SJSA1 (cell line): ENCODE measurements at places on chromosomes 2 and 18. TPM values are rescaled to one million over a fixed set of nuclear protein-coding genes. Genes with fewer than 3 reads are reported as not detected.

Gene CCT7
- total RNA-seq, result 570 and 815 TPM in 2 replicates

Gene SMC6
- total RNA-seq, result 35.8 and 52.2 TPM in 2 replicates

Gene FBXO36
- total RNA-seq, result 3.8 and 4.6 TPM in 2 replicates

Gene RAB27B
- total RNA-seq, result 0.88 and 1.1 TPM in 2 replicates

Gene AQP4
- not detected in 2 replicates for total RNA-seq

Gene FAM161A
- 1.3 and 2.5 TPM in 2 replicates for total RNA-seq

Gene TRIM43B
- total RNA-seq, result not detected in 2 replicates

Gene HOXD1
- not detected in 2 replicates for total RNA-seq

Gene SKOR2
- total RNA-seq, result not detected in 2 replicates

Gene POTEC
- total RNA-seq, result not detected in 2 replicates

Gene PTPRM
- total RNA-seq, result 33.1 and 68.3 TPM in 2 replicates

Gene ALPI
- not detected in 2 replicates for total RNA-seq

Gene G6PC2
- total RNA-seq, result not detected in 2 replicates

Gene DES
- 0.13 TPM in 1 of 2 replicates, not detected in the other for total RNA-seq

Gene CAPN14
- total RNA-seq, result 0.41 TPM in 1 of 2 replicates, not detected in the other
